ENCODE measurements at places on chromosomes 1 and 21. TPM values are rescaled to one million over a fixed set of nuclear protein-coding genes. Genes with fewer than 3 reads are reported as not detected.

Gene PIK3CD
- 11.9 TPM for total RNA-seq

Gene ILDR2
- 1.9 TPM for total RNA-seq

Gene LRRC38
- not detected for total RNA-seq

Gene LYPD8
- not detected for total RNA-seq

Gene CHIA
- total RNA-seq: not detected

Gene S100A1
- total RNA-seq: 40.0 TPM

Gene MYBPH
- 0.66 TPM for total RNA-seq

Gene KCNQ4
- 1.3 TPM for total RNA-seq

Gene EXTL1
- 2.8 TPM for total RNA-seq

Gene OR14K1
- 1.0 TPM for total RNA-seq

Measured in breast epithelium (tissue), 4 donors.